CD4-positive, alpha-beta T cell treated with Interleukin-15 for 1 hour (primary cell): ENCODE measurements at places on chromosomes 12 and 14.

DNA sequence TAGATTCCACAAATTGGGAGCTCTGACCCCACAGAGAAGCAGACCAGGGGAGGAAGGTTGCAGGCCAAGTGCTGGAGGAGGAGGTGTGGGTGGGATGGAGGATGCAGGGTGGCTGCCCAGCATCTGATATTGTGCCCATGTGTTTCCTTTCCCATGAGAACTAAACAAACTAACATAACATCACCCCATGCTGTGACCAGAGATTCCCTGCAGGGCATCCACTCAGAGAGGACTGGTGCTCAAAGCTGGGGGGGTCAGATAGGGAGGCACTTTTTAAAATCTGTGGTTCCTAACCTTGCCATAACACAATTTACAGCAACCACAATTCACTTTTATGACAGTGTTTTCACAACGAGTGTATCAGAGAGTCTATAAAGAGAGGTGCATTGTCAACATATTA, 1277.6 kb downstream of the AACS start:
- DNase-seq: no peak

DNA sequence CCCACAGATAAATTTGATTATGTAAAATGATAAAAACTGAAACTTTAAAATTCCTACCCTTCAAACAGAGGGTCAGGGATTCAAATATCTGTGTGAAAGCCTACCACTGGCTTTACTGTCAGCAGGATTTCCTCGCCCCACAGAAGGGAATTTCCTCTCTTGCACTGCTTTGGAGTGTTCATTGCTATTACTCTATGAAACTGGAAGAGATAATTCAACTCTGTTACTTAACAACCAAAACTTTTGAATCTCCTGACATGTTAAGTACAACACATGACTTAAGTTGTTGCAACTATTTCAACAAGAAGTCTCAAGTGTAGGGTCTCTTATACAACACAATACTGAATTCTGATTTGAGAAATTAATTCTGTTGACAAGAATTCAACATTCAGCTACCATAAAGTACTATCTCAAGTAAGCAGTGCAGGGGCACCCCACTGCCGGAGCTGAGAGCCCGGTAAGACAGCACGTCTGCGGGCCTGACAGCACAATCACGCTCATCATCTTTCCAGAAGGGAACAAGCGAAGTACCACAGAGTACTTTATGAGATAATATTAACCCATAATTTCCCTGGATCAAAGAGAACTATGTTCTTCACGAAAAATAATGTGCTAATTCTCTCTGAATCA, 22.9 kb downstream of the DICER1 start:
- DNase-seq: no peak

DNA sequence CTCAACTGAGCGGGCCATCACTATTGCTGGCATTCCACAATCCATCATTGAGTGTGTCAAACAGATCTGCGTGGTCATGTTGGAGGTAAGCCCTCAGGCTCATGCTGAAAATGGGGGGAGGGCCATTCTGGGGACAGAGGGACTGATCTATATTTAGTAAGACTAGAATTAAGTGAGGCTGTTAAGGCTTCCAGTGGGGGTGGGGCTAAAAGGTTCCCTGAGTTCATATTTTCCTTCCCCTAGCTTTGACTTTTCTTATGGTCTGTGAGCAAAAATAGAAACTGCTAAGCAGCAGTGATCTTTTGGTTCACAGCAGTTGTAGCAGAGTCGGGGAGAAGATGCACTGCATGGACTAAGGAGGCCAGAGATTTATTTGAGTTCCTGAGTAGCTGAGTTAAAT, 9.2 kb downstream of the PCBP2 start:
- DNase-seq: no peak

DNA sequence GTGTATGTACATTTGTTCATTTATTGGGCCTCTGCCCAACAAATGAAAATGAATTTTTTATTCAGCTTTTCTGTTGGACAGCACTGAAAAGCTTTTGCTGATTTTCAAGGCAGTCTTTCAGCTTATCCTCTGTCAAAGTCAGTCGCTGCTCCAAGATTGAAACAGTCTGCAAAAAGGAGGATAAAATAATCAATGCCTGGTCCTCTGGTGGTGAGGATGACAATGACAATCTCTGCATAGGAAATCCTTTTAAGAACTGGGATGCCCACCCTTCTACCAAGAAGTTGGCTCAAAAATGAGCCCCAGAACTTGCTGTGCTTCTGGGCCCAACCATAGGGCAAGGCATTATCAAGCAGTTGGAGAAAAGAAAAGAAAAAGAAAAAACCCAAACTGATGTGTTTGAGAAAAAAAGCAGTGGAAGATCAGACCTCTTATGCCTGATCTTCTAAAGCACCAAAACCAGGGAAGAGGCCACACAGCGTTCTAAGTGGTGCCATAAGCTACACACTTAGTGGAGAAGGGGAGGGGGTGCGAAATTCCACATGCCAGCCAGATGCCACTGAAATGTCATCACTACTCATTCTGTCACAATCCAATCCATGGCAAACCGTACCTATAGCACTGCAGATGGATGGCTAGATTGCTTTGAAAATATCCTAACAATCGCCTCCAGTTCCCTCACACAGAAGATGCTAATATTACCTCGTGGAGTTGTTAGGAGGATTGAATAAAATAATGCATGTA, 69.0 kb upstream of the DUSP6 start:
- no peak for DNase-seq

DNA sequence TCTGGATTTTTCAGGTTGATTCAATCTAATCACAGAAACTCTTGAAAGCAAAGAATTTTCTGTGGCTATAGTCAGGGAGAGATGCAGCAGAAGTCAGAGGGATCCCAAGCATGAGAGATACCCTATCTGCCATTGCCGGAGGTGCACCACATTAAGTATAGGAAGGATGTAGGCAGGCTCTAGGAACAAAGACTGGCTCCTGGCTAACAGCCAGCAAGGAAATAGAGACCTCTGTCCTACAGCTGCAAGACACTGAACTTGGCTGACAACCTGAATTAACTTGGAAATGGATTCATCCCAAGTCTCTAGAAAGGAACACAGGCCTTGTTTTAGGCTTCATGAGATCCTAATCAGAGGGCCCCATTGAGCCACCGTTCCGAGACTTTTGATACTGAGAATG, 364.9 kb upstream of the FLRT2 start:
- DNase-seq: no peak

- no peak for DNase-seq
Observed at GRCh38 chr12:80849337-80849736, 88.4 kb downstream of the LIN7A start.

GRCh38 chr14:33232031-33232430, 293.4 kb downstream of the NPAS3 start:
- no peak for DNase-seq

DNA sequence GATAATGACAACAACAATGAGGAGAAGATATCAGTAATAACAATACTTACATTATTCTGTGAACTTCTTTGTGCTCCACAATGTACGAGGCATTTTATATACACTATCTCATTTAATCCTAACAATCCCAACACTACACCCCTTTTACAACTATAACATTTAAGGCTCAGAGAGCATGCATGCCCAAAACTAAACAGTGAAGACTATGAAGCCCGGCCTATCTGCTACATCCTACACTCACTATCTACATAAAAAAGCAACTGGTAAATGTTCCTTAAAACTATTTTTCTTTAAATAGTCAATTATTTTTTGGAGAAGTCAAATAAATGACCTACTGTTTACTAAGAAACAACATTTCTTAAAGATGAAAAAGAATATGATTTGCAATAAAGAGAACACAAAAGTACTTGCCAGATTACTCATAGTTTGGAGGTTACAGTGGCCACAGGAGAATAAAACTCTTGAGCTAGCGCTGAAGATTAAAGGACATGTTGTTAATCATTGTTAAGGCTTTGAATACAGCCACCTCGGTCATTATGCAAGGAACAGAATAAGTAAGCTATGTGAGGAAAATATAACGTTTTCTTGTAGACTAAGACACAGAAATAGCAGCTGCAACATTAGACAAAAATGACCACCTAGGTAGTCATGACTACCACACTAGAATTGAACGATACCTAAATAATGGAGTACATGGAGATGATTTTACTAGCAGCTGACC, 56.7 kb downstream of the EPS8 start:
- DNase-seq: no peak

DNA sequence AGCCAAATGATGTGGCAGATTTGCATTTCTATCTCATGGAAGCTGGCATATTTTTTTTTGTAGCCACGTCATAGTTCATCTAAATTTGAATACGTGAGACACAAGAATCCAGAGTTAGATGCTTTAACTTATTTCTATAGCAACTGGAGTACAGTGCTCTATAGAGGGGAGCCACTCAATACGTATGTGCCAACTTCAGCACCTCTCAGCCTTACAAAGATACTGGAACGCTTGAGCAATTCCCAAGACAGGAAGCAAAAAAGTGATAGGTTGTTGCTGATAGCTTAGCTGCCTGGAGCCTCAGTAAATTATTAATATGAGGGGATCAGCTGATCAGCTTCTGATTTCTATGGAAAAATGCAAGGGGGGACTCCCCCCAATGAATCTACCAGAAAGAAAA, 24.1 kb upstream of the PELI2 start:
- DNase-seq: no peak

GRCh38 chr12:111732786-111733185, 33.9 kb upstream of the ALDH2 start:
- DNase-seq: no peak

GRCh38 chr14:32709027-32709426, 229.7 kb upstream of the NPAS3 start:
- DNase-seq: no peak

GRCh38 chr12:63836046-63836445, 8.5 kb upstream of the SRGAP1 start:
- DNase-seq: no peak

GRCh38 chr12:79891506-79892162, 43.3 kb downstream of the PPP1R12A start:
- no peak for DNase-seq

DNA sequence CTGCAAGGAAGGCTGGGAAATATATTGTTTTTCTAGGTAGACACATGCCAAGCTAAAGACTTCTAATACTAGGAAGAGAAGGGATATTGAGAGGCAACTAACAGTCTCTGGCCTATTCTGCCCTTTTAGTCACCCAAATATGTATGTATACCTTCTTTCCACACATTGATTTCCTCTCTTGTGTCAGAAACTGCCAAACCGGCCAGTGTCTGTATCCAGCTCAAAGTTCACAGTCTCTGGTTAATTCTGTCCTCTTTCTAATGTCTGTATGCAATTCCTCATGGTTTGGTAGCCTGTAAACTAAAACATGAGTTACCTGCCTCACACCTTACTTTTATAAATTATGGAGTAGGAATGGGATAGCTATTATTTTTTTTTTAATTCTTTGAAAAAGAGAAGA, 25.2 kb upstream of the CPSF6 start:
- no peak for DNase-seq

DNA sequence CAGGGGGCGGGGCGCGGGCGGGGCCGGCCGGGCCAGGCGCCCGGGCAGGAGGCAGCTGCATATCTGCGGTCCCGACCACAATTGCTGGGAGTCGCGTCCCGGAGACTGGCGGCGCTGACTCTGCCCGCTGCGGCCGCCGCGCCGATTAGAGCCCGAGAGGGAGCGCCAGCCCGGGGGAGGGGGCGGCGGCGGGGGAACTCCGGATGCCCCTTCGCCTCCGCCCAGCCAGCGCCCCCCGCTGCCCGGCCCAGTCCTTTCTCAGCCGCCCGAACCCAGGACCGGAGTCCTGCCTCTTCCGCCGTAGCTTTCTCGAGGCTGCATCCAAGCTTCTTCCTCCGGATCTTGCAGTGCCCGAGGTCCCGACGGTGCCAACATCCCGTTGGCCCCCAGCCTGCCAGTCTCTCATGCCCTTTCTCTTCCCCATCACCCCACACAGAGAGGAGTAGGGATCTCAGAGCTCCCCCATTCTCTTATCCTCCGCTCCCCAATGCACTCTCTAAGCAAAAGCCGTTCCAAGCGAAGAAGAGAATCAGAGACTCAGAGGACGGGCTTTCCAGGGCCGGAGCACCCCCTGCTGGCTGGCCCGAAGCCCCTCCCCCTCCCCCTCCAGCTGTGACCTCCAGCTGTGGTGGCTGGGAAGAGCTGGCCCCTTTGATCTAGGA, 8.8 kb upstream of the SP7 start:
- DNase-seq: peak; percentile 71

GRCh38 chr12:131617179-131617578, 93.7 kb upstream of the SFSWAP start:
- DNase-seq: no peak

GRCh38 chr14:49497267-49497666, 88.9 kb downstream of the RPS29 start:
- DNase-seq: no peak

DNA sequence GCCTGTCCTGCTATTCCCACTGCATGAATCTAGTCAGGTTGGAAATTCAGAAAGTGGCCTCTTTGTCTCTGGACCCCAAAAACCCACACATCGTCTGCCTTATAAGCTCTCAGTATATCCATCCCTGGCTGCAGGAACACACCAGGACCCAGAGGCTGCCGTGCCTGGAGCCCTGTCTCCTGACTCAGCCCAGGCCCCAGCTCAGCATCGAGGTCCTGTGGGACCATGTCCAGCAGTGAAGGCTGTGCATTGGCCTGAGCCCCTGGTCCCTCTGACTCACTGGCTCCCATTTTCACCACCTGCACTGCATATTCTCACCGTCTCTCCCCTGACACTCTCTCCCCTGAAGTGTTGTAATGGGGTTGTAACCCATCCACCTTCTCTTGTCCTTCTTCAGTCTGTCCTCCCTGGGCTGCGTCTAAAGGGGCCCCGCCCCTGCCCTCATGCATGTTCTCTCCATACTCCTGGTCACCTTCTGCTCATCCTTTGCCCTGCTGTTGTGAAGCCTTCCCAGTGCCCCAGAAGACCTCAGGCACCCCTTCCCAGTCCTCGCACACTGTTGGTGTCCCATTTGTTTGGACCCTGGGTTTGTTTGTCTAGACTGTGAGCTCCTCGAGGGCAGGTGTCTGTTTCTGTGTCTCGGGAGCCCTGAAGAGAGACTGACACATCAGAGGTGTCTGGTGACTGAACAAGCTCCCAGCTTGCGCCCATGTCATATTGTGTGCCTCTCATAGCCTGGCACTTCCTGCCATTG, 43.8 kb downstream of the EVL start:
- DNase-seq: no peak

- no peak for DNase-seq
Observed at GRCh38 chr14:95529216-95529615, 5.6 kb upstream of the GLRX5 start.

GRCh38 chr14:36521598-36522345, 1.7 kb upstream of the NKX2-1 start:
- no peak for DNase-seq

DNA sequence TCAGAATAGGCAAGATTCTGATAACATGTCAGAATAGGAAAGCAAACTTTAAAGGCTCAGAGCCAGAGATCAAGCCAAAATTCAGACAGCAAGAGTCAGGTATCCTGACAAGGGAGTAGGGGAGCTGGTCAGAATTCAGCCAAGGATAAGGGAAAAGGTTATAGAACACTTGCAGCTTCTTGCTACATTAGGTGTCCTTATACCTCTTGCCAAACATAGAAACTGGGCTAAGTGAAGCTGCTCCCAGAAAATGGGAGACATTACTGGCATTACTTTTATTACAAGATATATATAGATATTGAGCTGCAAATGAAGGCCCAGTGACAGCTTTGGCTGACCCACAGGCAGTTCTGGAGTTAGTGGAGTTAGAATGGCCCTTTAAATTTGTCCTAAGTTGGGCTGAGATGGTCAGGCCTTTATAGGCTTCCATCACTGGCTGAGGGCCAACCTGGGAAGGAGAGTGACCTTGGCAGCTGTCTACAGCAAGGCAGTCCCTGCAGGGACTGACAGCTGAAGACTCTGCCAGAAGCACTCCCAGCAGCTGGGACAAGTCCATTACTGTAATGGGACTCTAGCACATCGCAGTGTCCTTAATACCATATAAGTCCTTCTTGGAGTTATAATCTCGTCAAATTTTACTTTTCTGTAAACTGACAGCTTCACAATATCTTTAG, 83.0 kb downstream of the LRRC9 start:
- no peak for DNase-seq

- DNase-seq: no peak
Observed at GRCh38 chr14:48274826-48275225, 599.4 kb upstream of the MDGA2 start.
